ENCODE measurements at places on chromosomes 5 and 9.
A peak's percentile ranks its signal among the peaks of the same experiment; 100 is the strongest.

DNA sequence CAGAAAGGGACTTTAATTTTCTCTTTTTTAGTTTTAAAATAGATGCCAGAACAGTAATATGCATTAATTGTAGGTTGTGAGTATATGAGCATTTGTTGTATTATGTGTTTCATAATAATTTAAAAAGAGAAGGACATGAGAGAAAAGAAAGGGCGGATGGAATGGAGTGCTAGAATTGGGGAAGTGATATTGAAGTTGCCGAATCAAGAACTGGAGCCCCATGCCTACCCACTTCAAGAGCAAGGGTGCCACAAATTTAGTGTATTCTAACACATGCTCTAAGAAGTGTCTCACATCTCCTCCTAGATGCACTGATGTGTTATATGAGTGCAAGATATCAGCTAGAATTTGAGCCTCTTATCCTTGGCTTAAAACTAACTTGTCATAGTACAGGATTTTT, 43.6 kb upstream of the FYB1 start:
- DNase-seq = no peak

- DNase-seq = no peak
Observed at GRCh38 chr5:131462454-131462853, 172.6 kb downstream of the RAPGEF6 start.

GRCh38 chr5:40679913-40680681, at the start of gene PTGER4:
Gene PTGER4 (plus strand): TSS chr5:40679915. CDS start chr5:40680994, 1,079 bp downstream.
- DNase-seq = peak; percentile 49

- DNase-seq = no peak
Observed at GRCh38 chr5:141879426-141879759, 1.2 kb upstream of the PCDH1 start.

- DNase-seq = no peak
Observed at GRCh38 chr5:162817364-162817763, 620.0 kb upstream of the CCNG1 start.

DNA sequence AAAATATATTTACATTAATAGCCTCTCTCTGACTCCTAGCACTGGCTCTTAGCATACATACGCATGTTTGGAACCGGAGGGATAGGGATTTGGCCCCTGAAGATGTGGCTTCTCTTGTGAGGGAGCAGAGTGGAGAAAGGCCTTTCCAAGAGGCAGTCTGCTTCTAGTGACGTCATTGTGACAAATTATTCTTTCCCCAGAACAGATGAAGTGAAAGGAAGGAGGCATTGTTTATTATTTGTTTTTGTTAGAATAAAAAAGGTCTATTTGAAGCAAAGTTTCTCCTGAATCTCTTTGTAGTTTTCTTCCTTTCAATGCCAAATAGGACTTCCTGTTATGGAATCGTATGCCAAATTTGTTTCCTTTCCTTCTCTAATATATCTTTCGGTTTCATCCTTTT, 361.6 kb downstream of the ICE1 start:
- DNase-seq = no peak
